SIG-M5 (cell line): ENCODE measurements at places on chromosomes 7 and 10.

- no peak for DNase-seq
Observed at GRCh38 chr10:113524539-113525490, 28.0 kb upstream of the HABP2 start.

DNA sequence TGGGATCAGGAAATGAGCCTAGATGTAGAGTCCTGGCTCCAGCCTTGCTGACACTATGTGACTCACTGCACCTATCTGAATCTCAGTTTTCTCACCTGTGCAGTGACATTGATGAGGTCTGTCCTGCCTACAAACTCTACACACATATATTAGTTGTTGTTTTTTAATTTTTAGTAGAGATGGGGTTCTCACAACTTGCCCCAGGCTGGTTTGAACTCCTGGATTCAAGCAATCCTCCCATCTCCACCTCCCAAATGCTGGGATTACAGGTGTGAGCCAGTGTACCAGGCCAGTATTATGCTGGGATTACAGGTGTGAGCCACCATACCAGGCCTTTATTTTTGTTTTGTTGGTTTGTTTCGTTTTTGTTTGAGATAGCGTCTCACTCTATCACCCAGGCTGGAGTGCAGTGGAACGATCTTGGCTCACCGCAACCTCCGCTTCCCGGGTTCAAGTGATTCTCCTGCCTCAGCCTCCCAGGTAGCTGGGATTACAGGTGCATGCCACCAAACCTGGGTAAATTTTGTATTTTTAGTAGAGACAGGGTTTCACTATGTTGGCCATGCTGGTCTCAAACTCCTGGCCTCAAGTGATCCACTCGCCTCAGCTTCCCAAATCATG, 11.8 kb upstream of the DDIT4 start:
- DNase-seq: no peak

- no peak for DNase-seq
Observed at GRCh38 chr10:19572056-19572455, 244.2 kb upstream of the PLXDC2 start.

DNA sequence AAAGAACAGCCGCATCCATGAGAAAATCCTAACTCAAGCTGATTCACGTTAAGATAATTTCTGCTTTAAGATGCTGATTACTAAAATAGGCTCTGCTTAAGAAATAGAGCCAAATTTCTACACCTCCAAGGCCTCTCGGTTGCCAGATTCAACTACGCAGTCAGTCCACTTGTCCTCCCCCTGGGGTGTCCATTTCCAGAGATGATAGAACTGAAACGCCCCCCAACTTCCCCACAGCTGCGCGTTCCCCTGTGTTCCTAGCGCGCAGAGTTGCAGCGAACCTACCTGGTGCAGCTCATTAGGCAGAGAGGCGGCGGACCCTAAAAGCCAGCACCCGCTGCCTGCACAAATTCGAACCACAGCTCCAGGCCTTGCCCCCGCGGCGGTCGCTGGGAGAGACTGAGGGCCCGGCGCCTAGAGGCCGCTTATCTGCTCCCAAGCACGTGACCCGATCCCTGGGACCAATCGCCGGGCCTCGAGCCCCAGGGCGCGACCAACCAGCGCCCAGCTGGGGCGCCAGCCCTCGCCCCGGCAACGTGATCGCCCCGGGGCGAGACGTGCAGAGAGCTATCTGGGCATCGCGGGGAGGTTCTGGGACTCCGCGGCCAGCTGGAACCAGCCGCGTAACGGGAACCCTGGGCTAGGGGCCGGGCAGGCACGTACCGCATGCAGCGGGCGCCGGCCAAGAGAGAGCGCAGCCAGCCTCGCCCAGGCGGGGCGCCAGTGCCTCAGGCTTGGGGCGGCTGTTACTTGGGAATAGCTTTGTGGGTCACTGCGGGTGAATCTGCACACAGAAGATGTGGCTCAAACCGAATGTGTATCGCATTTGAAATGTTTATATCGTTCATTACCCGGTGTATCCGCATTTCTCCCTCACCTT, at the start of gene PPP1R3C:
Gene PPP1R3C, minus strand, starts transcription at position 401 of the 880 bp plus-strand sequence. Its CDS starts 102 bp downstream, at position 299.
- DNase-seq: no peak

- DNase-seq: no peak
Observed at GRCh38 chr7:46191776-46192175, 270.7 kb upstream of the IGFBP3 start.
